ENCODE measurements at places on chromosomes 11 and 22.

DNA sequence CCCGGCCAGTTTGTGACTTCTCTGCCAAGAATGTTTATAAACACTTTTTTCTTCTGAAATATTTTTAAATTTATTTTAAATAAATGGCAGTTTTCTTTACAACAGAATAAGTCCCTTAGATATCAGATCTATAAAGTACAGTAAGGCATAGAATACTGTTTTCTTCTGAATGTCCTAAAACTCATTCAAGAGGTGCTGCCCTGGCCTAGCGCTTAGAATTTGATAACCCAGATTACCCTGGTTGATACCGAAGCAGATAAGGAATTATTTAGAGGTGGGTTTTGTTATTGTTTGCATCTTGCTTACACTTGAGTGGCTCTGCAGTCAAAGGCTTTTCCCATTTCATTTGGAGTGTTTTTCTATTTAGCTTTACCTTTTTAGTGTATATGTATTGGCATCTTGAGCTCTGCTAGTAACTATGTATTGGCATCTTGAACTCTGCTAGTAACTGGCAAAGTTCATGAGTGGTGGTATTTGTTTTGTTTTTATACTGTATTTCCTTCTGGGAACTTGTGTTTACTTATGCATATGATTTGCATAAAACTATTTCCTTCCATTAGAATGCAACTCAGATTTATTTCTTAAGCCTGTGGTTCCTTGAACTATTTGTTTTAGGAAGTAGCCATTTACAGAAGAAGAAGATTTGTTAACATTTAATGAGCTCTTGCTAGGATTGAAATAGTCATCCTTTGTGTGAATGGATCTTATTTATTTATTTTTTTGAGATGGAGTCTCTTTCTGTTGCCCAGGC lies 1.2 kb downstream of the ACAD8 start:
- DNase-seq, result no peak

GRCh38 chr11:119108857-119109221 lies 1.7 kb downstream of the C2CD2L start:
- DNase-seq, result no peak

- DNase-seq, result no peak
These were observed 84.9 kb downstream of the ATM start for GRCh38 chr11:108307751-108308150.

DNA sequence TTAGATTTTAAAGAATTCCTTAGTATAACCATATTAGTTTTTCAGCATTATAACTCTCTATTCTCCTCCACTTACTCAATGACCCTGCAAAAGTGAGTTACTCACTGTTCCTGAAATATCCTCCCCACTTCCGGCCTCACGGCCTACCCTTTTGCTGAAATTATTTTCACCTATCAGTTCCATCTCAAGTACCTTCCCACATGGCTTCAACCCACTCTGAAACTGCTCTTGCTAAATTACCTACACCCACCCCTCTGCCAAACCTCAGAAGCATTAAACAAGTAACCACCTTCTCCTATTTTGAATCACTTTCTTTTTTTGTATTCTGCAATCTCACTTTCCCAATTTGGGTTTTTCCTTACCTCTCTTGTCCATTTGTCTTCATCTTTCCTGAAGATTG lies 37.7 kb downstream of the OR5P2 start:
- DNase-seq, result no peak

GRCh38 chr11:114192841-114193389 lies 103.3 kb upstream of the NNMT start:
- DNase-seq, result no peak

GRCh38 chr22:44995715-44996114 lies 14.1 kb downstream of the PHF21B start:
- no peak for DNase-seq

DNA sequence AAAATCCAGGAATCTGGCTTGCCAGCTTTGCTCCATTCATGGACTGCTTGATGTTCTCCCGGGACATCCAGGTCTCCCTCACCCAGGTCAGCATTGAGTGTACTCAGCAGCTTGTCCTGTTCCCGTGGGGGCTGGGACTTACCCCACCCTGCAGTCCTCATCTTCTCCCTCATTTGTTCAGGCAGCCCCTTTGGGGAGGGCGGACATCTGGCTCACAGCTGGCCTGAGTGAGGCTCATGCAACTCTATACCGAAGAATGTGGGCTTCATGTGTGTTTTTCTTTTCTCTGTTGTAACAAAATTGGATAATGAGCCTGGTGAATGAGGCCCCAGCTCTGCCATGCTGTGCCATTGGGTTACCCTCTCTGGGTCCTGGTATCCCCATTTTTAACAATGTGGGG lies 227.7 kb upstream of the TENM4 start:
- DNase-seq, result no peak

DNA sequence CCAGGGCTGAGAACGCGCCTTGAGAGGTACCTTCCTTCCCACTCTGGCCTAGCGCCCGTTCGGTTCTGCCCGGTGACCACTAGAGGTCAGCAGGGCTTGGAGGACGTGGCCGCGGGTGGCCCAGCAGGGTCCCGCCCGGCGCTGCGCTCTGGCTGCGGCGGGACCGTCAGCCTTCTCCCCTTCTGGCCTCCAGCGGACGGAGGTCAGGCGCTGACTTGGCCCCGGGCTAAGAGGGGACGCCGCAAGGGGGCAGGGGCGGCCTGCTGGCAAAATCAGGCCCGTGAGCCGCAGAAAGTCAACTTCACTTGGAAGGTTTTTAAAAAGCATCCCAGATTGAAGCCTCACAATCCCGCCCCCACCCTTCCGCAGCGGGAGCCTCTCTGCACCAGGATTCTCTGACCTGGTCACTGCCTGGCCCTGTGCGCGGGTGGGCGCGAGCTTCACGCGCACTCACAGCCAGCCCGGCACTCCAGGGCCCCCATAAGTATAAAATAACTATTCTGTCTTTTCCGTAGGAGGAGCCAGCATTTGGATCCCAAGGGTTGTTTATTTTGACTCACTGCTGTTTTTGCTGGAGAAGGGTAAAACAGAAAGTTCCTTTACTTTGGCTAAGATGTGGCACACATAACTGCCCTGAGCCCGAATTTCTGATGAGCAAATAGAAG lies 23.2 kb upstream of the ZBTB16 start:
- peak; percentile 4 for DNase-seq

DNA sequence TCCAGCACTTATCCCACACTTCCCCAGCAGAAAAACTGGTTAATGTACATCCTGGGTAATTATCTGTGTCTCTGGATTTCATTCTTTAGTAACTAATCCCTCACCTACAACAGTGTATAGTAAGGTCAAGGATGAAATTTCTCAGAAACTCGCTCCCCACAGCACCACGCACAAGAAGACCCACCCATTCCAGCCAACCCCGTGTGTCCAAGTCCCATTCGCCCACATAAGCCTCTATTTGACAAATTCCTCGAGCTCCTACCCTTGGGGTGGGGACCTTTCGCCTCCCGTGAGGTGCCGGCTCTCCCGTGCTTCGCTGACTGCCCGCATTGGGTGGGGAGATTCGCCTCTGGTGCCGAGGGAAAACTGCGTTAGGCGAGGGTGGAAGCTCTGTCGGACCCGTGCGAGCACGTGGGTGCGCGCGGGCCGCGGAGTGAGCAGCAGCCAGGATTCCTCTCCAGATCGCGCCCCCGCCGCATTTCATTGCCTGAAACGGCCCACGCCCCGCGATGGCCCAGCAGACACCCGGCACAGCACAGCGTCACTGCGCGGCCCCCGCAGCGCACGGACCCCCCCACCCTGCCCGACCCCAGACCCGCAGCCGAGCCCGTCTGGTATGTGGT lies 866 bp downstream of the EXPH5 start:
- no peak for DNase-seq

GRCh38 chr22:23470811-23471389 lies 109.2 kb downstream of the IGLL1 start:
- DNase-seq, result no peak

DNA sequence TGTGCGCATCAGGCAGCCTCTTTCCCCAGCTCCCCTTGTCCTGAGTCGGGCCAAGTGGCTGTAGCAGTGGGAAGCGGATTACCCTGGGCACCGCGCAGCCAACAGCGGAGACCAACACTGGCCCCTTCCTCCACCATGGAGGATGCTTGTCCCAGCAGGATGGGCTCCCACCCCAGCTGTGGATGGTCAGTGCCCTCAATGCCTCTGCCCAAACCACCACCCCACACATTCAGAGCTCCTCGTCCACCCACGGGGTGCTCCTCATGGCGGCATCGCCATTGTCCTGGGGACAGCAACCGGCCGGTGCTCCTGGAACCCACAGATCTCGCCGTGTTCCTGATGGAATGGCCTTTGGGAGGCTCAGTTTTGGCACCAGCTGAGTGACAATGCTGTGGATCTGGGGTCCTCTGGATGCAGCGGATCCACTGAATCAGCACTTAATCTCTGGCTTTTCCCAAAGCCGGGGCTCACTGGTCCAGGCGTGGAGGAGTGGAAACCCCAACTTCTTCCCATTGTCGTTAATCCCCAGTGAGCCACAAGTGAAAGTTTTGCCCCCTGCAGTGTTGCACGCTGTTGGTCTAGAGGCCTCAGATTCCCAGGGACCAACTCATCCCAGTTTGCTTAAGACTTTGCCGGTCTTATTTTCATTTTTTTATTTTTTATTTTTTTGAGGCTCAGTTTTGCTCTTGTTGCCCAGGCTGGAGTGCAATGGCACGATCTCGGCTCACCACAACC lies 4.1 kb upstream of the B4GALNT4 start:
- no peak for DNase-seq

DNA sequence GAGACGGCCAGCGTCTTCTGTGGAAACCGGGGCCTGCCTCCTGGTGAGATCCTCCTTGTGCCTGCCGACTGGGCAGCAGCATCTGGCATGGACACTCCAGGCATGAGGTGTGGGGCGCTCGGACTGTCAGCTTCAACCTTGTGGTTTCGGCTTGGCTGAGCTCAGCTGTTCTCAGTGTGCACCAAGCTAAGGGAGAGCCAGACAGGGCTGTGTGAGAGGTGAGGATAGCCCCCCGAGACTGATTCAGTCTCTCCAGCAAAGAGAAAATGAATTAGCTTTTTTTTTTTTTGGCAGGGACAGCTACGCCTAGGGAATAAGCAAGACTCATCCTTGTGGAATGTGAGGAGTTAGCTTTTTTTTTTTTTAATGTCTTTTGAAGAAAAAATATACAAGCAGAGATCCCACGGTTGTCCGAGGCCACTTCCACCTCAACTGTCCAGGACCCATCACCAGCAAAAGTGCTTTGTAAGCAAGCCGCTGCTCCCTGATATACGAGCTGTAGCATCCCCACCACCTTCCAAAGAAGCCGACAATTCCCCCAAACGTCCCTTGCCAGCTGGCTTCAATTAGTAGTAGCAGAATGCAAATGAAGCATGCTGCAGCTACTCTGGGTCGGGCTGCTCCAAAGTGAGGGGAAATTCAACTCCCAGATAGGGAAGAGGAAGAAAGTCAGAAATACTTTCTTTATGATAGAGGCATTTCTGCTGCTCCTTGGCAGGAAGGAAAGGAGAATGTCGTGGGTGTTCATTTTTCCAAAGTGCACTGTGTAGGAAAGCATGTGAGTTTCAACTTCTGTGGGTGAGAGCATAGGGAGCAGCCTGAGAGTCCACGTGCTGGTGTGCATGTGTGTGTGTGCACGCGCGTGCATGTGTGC lies 9.7 kb upstream of the THY1 start:
- DNase-seq, result peak; percentile 56

GRCh38 chr11:35114906-35115687 lies 23.9 kb upstream of the CD44 start:
- DNase-seq, result no peak

DNA sequence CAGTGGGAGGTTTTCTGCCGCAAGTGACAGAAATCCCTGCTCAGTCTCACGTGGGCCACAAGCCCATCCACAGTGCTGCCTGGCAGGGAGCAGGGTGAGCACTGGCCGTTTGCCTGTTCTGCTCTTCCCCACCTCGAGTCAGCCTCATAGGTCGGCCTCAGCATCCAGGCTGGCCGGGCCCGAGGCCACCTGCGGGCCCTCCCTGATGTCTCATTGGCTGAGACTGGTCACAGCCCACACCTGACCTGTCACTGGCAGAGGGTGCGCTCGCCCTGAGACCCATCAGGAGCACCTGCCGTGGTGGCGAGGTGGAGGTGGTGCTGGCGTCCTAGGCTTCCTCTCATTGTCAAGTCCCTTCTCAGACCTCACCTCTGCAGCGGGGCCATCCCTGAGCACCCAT lies 72.1 kb downstream of the ELFN2 start:
- DNase-seq, result no peak

DNA sequence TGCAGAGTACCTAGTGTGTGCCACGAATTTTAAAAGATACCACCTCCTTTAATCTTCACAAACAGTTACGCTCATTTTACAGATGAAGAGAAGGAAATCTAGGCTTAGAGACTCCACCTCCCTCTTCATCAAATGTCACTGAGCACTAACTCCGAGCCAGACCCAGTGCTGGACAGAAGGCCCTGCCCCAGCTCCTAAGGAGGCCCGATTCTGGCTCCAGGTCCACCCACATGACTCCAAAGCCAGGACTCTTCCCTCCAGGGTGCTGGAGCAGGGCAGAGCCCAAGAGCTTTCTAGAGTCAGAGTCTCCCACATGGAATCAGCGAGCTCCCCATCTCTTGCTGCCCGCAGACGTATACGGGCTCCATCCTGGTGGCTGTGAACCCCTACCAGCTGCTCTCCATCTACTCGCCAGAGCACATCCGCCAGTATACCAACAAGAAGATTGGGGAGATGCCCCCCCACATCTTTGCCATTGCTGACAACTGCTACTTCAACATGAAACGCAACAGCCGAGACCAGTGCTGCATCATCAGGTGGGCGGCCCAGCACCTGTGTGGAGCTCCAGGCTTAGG lies 27.6 kb downstream of the MYO7A start:
- no peak for DNase-seq

GRCh38 chr11:61923166-61924063 lies 6.0 kb upstream of the RAB3IL1 start:
- DNase-seq, result no peak

- no peak for DNase-seq
These were observed 32.4 kb downstream of the EIF3F start for GRCh38 chr11:8019314-8020243.

DNA sequence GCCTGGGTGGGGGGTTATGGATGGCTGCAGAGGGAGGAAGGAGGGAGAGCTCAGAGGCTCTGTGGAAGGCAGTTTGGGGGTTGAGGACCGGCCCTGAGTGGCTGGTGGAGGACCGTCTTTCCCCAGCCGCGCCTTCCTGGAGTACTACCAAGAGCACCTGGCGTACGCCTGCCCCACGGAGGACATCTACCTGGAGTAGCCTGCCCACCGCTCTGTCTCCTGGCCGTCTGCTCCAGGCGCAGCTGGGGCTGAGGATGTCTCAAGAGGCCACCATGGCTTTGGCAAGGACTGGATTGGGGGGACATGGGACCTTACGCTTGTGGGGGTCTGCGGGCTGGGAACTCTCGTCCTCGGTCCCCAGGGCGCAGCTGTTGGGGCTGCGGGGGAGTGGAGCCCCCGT lies 10.0 kb downstream of the MAPK8IP2 start:
- DNase-seq, result no peak

- DNase-seq, result no peak
These were observed 4.9 kb upstream of the RAB38 start for GRCh38 chr11:88179971-88180629.

GRCh38 chr11:75350743-75351540 lies 519 bp downstream of the ARRB1 start:
- no peak for DNase-seq

- DNase-seq, result no peak
These were observed 105.3 kb upstream of the HSD17B12 start for GRCh38 chr11:43574949-43575912.
